Spleen (tissue), 13 donors: ENCODE measurements at places on chromosomes 2 and 18. TPM values are rescaled to one million over a fixed set of nuclear protein-coding genes. Genes with fewer than 3 reads are reported as not detected.

- DNase-seq = no peak
These were observed 50.6 kb downstream of the TTC21B start for GRCh38 chr2:165902934-165903333.

The ASB18 gene
- total RNA-seq = not detected

- DNase-seq = no peak
These were observed 828.2 kb downstream of the RNF144A start for GRCh38 chr2:7745369-7745768.

The ANKRD53 gene
- total RNA-seq = 1.3 TPM

DNA sequence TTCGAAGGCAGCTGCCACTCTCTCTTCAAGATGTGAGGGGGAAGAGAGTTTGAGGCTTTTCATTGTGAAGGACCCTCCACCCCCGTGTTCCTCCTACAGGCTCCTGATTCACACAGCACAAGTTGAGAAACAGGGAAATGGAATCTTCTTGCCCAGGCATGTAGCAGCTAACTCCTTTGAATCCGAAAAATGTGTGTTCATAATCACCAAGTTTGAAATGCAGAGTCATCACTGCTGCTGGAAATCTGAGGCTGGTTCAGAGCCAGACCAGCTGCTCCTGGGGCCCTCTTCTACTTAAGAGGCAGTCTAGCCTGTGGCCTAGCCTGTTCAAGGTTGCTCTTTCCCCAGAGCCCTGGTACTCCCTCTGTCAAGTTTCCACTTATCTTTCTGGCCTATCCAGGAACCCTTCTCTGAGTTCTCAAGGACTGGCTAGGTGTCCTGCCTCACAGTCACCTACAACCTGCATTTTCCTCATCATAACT is 166.4 kb downstream of the TMEM247 start:
- DNase-seq = no peak

The MC4R gene
- not detected for total RNA-seq

GRCh38 chr2:211846036-211846400 is 692.6 kb downstream of the ERBB4 start:
- DNase-seq = no peak

The DNAH6 gene
- total RNA-seq = 0.82 TPM

The ACP1 gene
- 63.7 TPM for total RNA-seq

GRCh38 chr2:170044751-170045478 is 133.0 kb upstream of the MYO3B start:
- no peak for DNase-seq

The CRYGD gene
- not detected for total RNA-seq

DNA sequence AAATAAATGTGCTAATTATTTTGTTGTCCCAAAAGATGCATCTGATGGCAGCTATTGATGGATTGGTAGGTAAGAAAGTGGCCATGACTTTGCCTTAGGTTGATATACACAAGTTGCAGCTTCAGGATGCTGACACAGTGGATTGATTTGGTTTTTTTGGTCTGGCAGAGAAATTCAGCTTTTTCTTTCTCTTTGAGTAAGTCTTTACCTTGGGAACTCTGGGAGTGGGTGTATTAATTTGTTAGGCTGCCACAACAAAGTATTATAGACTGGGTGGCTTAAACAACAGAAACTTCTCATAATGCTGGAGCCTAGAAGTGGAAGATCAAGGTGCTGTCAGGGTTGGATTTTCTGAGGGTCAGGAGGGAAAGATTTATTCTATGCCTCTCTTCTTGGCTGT is 19.8 kb upstream of the ICOS start:
- DNase-seq = no peak

- no peak for DNase-seq
These were observed 485.1 kb downstream of the NRXN1 start for GRCh38 chr2:50546790-50547189.

DNA sequence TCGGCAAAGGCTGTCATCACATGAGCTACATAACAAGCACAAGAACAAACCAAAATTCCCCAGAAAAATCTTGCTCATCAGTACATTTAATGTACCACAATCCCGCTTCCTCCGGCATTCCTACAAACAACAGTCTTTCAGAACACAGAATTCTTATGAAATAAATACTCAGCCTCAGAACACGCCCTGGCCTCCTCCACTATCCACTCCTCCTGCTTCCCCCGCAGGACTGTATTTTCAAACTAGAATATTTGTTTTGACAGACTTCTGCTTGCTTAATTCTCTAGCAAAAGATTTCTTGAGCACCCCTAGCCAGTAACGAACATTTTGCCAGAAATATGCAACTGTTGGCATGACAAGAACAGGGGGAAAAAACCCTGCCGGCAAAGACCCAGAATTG is 131.2 kb downstream of the THADA start:
- DNase-seq = no peak

GRCh38 chr2:39778233-39778632 is 825 bp downstream of the THUMPD2 start:
- DNase-seq = no peak

DNA sequence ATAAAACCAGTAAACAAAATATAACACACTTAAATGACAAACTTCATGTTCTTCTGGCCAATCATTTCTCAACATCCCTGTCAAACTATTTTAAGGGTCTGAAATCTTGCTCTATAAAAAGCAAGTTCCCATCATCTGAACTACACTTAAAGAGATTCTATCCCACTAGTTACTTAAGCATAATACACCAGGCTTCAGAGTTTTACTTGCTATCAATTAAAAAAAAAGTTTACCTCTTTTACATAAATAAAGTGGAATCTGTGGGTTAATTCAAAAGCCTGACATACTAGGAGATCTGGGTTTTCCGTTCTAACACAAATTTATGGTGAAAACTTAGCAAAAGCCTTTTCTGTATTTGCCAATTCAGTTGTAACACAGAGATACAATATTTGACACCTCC is 1.9 kb downstream of the CLASP1 start:
- no peak for DNase-seq
